ENCODE measurements at places on chromosomes 3 and 15. TPM values are rescaled to one million over a fixed set of nuclear protein-coding genes. Genes with fewer than 3 reads are reported as not detected.

Gene LINGO1
- not detected for total RNA-seq

DNA sequence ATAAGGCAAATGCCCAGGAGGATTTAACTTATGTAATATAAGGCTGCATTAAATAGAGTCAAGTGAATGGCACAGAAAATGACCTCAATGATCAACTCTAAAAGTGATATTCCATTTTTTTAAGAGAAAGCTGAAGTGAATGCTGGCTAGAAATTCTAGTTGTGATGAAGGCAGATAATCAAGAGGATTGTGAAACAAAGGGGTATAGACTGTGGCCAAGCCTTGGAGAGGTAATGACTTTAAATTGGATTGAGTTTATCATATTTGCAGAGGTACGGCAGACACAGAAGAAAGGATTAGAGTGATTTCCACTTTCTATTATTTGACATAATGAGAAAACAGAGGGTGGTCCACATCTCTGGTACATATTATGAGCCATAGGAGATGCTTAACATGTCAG lies 269.2 kb downstream of the MECOM start:
- DNase-seq = no peak

- DNase-seq = no peak
Observed at GRCh38 chr3:12367346-12367745, 78.5 kb downstream of the PPARG start.

Gene CLDN18
- total RNA-seq = not detected

Gene GOLGA6L7
- total RNA-seq = not detected

- no peak for DNase-seq
Observed at GRCh38 chr3:5630406-5630805, 442.9 kb downstream of the EDEM1 start.

GRCh38 chr3:105691633-105692032 lies 177.2 kb downstream of the CBLB start:
- DNase-seq = no peak

Gene SLC6A1
- not detected for total RNA-seq

DNA sequence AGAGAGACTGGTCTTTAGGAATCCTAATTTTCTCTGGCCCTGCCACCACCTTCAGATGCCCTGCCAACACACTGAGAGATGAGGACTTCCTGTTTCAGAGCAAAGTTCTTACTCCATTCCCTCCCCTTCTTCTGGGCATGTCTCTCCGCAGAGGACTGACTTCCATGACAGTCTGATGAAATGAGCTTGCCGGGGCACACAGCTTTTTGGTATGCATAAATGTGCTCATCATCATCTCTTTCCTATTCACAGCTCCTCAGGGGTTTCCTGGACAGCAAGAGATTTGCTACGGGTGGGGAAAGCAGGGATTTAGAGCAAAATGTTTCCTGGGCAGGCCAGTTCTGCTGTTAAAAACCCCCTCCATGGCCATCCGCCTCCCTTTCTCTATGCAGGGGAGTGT lies 27.6 kb upstream of the SEMA6D start:
- DNase-seq = no peak

DNA sequence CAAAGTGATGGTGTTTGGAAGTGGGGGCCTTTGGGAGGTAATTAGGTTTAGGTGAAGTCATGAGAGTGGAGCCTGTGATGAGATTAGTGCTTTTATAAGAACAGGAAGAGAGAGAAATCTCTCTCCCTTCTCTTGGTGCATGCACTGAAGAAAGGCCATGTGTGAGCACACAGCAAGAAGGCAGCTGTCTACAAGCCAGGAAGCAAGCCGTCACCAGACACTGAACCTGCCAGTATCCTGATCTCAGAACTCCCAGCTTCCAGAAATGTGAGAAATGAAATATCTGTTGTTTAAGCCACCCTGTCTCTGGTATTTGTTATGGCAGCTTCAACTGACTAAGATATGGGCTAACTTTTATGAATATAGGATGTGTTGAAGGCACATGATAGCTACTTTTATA lies 72.6 kb downstream of the REC114 start:
- no peak for DNase-seq

GRCh38 chr3:36477655-36478054 lies 97.4 kb downstream of the STAC start:
- DNase-seq = no peak

DNA sequence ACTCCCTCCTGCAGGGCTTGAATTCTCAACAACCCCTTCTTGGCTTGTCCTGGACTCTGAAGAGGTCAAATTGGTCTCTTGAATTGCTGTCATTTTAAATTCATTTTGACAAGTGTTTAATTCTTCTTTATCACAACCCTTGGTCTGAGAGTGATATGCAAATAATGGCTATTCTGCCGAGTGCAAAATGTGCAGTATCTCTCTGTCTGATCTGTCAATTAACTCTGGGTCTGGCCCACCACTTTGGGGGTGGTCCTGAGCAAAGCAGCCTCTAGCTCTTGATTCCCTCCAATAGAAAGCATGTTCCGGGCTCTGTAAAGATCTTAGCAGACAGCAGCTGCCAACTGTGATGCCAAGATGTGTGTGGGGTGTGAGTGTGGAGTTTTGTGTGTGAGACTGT lies 2.2 kb upstream of the IGDCC3 start:
- DNase-seq = no peak

Gene KLHL6
- 30.9 TPM for total RNA-seq

Gene SPRED1
- total RNA-seq = 0.06 TPM

- DNase-seq = no peak
Observed at GRCh38 chr3:190701096-190701532, 161.4 kb downstream of the GMNC start.

- DNase-seq = no peak
Observed at GRCh38 chr3:189158034-189158433, 13.7 kb upstream of the TPRG1 start.

Gene SACM1L
- 71.6 TPM for total RNA-seq

Gene IQCF6
- total RNA-seq = not detected

DNA sequence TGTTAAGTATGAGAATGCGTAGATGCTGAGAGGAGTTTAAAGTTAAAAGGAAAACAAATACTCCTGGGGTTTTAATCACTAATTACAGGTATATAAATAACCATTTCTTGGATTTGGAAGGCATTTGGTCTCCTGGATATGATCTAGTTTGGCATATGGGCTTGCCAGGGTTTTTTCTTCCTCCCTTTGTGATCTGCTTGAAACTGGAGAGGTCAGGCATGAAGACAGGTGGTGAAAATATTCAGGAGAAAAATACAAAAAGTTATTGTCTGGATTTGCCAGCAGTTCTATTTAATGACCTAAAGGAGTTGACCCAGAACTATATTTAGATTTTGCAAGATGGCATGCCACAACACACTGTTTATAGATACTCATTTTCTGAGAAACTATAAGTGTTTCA lies 136.3 kb downstream of the DIPK2A start:
- no peak for DNase-seq

Gene MYNN
- total RNA-seq = 16.9 TPM

Gene ARHGEF26
- 0.09 TPM for total RNA-seq

DNA sequence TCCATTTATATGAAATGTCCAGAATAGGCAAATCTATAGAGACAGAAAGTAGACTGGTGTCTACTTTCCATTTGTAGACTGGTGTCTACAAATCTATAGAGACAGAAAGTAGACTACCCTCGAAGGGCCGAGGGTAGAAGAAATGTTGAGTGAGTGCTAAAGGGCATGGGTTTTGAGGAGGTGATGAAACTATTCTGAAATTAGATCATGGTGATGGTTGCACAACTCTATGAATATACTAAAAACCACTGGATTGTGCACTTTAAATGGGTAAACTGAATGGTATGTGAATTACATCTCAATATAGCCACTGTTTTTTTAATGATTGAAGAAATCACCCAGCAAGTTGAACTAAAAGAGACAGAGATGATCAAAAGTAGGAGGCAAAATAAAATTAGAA lies 27.9 kb downstream of the TP53BP1 start:
- no peak for DNase-seq

- no peak for DNase-seq
Observed at GRCh38 chr15:77840991-77841775, 208.5 kb upstream of the LINGO1 start.

GRCh38 chr3:177739461-177739860 lies 542.2 kb upstream of the TBL1XR1 start:
- no peak for DNase-seq

DNA sequence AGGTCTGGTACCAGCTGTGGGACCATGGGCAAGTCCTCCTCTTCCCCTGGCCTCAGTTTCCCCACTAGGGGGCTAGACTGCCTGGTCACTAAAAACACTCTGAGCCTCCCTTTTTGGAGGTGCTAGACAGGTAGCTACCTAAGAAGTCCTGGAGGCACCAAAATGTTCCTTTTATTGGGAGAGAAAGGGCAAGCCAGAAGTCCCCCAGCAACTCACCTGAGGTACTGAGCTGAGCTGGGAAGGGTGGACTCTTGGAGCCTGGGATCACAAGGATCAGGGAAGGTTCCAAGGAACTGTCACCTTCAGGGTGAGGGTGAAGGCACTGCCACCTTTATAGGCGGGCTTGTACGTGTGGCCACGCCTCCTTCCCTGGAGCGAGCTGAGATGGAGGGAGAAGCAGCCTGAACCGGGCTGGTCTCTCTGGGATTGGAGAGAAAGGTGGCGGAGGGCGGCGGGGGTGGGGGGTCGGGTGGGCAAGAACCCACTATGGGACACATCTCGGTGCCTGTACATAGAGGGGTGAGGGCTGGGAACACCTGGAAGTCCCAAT lies at the start of gene CYP1A1:
CYP1A1 (minus strand) TSS at position 304 of the 550 bp plus-strand sequence. CDS start 2,431 bp downstream, outside the sequence.
- DNase-seq = peak; percentile 51

Gene GOLGA6L10
- total RNA-seq = 2.2 TPM

Gene RBM5
- 202 TPM for total RNA-seq

GRCh38 chr15:92533298-92533697 lies 122.3 kb downstream of the FAM174B start:
- no peak for DNase-seq

GRCh38 chr3:189365609-189366564 lies 194.1 kb downstream of the TPRG1 start:
- no peak for DNase-seq

DNA sequence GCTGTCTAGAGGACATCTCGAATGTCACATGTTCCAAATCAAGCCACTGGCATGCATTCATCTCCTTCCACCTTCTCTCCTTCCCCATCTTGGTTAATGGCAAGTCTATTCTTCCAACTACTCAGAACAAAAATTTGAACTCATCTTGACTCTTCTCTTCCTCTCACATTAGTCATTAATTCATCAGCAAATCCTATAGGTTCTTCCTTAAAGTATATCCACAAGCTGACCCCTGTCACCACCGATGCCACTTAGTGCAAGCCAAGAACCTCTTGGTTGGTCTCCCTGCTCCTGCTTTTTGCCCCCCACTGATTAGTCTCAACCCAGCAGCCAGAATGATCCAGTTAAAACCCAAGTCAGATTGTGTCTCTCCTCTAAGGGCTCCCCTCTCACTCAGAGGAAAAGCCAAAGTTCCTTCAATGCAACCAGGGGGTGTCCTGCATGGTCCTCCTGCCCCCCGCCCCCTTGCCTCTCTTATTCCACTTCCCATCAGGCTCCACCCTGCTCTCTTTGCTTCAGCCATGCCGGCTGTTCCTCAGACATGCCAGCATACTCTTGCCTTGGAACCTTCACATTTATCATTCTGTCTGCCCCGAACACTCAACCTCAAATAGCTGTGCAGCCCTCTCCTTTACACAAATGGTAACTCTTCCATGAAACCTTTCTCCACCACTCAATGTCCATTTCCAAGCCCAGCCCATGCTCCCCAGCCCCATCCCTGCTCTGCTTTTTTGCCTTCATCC lies 1.0 kb upstream of the GALNT15 start:
- no peak for DNase-seq

Gene DOCK3
- 3.4 TPM for total RNA-seq

DNA sequence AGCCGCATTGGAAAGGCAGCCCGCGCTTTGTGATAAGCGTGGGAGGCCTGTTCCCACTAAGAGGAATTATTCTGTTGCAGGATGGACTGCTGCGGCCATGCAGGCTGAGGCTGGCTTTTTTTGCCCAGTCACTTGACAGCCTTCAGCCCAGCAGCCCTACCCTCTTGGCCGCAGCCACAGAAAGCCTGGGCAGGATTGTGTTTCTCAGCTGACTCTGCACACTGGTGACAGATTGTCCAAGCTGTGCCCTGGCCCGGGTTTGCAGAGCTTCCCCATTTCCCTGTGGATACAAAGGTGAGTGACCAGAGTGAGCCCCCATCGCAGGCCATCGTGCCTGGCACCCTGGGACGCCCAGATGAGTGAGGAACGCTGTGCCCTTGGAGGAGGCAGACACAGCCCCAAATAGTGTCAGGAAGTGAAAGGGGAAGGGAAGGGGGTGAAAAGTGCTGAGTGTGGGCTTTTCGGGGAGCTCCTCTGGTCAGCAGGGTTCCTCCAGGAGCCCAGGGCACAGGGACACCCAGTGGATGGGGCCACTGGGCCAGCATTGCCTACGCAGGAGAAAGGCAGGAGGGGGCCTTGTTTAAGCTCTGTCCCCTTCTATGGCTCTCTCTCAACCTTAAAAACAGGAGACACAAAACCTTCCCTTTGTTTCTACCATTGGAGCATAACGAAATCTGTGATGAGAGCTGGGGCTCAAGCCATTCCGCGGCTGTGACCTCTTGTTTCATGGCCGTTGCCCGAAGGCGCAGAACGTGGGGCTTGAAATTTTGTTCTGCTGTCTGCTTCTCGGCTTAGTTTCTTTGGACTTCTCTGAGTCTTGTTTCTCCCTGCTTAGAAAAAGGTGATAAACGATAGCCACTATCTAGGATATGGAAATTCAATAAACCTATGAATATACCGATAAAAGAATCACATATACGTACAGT lies 91.5 kb upstream of the MEF2A start:
- DNase-seq = no peak

Gene ADGRG7
- not detected for total RNA-seq

GRCh38 chr3:98172621-98173020 lies 6.1 kb downstream of the OR5H15 start:
- no peak for DNase-seq

GRCh38 chr3:173502983-173503568 lies 105.5 kb downstream of the NLGN1 start:
- DNase-seq = no peak

Gene SUCNR1
- total RNA-seq = not detected

Gene CASR
- total RNA-seq = not detected

DNA sequence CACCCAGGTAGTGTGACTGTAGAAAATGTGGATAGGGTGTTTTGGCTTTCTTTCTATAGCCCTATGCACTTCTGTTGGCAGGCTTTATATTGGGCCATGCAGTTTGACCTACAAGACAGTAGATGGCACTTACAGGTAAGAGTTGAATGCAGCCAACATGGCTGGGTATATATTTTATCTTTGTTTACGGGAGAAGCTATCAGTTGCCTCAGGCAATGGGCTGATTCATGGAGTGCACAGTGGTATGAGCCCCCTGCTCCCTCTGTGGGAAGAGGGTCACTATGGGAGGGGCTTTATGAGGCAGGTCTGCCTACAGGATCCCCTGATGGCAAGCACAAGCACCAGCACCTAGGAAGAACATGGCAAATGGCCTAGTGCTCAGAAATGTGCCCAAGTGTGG lies 301.2 kb upstream of the CDIN1 start:
- DNase-seq = no peak

GRCh38 chr15:79311901-79312553 lies 1.1 kb downstream of the TMED3 start:
- no peak for DNase-seq

DNA sequence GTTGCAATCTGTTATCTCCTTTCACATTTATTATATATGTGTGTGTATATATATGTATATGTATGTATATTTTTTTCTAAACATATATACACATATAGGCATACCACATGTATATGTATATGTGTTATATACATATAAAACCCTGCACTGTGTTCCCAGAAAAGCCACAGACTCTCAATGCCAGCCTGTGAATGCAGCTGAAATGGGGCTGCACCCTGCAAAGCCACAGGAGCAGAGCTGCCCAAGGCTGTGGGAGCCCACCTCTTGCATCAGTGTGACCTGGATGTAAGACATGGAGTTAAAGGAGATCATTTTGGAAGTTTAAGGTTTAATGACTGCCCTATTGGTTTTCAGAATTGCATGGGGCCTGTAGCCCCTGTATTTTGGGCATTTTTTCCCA lies 762.3 kb upstream of the ARPP21 start:
- no peak for DNase-seq
